GM12891 (cell line): ENCODE measurements at places on chromosomes 5 and 9.

- DNase-seq = no peak
Observed at GRCh38 chr5:112006721-112007120, 249.7 kb upstream of the NREP start.

DNA sequence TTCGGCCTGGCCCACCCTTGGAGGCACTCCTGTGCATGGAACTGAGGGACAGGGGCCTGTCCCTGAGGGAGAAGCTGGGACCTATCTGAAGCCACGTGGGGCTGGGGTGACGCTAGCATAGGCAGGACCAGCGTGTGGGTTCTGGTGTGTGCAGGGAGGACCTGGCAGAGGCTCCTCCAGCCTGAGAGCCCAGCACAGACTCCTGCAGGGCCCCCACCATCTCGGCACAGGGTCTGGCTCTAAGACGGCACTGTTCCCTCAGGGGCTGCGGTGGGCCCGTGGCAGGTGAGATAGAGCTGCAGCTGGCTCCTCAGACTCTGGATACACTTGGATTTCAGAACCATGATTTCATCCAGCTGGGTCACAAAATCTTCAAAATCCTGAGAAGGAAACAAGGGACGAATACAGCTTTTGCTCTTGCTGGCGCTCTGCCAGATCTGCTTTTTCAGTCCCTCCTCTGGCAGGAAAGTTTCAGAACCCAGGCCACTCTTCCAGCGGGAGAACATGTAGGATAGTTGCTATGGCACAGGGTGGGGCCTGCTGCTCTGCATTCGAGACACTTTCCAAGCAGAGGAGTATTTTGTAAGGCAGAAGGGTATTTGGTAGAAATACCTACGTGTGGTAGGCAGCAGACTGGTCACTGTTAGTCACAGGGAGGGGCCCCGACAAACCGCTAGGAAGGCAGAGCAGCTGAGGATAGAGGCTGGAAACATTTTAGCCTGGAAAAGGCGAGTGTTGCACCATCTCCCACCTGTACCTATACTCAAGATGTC, 74.7 kb downstream of the KIF24 start:
- no peak for DNase-seq

- no peak for DNase-seq
Observed at GRCh38 chr9:129584136-129584535, 36.8 kb downstream of the C9orf50 start.

- DNase-seq = no peak
Observed at GRCh38 chr9:80218328-80218727, 646.6 kb downstream of the TLE4 start.

DNA sequence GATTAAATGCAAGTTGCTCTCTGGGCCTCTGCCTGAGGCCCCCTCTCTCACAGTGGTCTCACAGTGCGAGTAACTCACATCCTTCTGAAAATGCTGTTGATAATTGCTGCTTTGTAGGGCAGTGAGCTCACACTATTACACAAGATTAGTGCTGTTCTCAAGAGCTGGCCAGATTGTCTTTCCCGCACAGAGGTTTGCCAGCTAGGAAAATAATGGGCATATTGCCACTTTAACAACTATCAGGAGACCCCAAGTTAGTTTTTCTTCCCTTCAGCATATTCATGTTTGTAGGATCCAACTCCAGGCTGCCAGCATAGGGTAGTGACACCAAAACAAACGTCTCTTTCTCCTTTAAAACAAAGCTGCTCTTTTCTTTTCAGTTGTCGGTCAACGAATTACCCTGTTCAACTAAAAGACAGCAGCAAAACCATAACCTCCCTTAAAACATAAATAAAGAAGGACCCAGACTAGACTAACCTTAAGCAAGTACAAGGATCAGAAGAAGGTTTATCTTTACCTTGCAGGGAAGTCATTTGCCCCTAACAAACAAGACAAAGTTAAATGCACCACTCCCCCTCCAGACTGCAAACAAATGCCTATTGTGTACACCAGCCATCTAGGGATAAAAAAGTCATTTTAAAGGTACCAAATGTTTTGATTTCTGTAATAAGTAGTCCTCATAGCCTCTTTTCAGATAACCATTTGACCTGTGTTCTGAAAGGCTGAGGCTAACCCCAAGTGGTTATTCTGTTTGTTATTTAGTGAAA, 91.4 kb downstream of the VCAN start:
- no peak for DNase-seq

- no peak for DNase-seq
Observed at GRCh38 chr9:120308495-120308894, 271.5 kb downstream of the CDK5RAP2 start.

DNA sequence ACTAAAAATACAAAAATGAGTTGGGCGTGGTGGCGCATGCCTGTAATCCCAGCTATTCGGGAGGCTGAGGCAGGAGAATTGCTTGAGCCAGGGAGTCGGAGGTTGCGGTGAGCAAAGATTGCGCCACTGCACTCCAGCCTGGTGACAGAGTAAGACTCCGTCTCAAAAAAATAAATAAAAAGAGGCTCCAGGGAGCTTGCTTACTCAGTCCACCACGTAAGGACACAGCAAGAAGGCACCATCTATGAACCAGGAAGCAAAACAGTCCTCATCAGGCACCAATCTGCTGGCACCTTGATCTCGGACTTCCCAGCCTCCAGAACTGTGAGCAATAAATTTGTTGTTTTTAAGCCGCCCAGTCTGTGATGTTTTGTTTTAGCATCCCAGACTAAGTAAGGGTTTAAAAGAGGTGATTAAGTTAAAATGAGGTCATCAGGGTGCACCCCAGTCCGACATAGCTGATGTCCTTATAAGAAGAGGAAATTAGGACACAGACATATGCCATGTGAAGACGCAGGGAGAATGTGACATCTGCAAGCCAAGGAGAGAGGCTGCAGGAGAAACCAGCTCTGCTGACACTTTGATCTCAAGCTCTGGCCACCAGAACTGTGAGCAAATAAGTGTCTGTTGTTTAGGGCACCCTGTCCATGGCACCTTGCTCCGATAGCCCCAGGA, 45.9 kb downstream of the C9orf50 start:
- no peak for DNase-seq

- DNase-seq = no peak
Observed at GRCh38 chr9:34983209-34983608, 6.3 kb upstream of the DNAJB5 start.

DNA sequence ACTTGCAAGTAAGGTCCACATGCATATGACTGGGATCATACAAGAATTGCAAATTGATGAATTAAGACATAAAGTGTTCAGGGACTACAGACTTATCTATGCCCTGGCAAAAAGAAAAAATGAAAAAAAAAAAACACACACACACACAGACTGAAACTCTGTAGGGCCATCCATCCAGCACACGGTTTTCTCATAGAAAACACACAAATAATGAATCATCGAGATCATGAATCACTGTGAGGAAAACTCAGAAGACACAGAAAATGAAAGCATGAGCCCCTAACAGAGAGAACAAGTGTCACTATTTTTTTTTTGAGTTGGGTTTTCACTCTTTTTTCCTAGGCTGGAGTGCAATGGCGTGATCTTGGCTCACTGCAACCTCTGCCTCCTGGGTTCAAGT, 185.2 kb downstream of the IRX2 start:
- DNase-seq = no peak

DNA sequence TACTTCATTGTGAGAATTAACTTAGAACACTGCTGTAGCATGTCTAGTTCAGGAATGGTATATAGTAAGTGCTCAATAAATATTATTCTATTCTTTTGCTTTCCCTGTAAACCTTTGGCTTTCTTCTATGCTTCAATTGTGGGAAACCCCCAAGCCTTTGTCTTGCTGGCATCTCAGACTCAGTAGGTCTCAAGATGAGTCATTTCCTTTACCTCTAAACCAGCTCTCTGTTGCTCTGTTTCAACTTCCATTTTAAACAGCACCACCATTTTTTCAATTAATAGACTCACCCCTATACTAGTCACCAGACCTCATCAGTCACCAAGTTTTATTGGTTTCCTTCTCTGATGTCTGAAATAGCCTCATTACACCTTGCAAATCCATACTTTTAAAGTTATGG, 43.5 kb downstream of the DMAC1 start:
- DNase-seq = peak; percentile 7

DNA sequence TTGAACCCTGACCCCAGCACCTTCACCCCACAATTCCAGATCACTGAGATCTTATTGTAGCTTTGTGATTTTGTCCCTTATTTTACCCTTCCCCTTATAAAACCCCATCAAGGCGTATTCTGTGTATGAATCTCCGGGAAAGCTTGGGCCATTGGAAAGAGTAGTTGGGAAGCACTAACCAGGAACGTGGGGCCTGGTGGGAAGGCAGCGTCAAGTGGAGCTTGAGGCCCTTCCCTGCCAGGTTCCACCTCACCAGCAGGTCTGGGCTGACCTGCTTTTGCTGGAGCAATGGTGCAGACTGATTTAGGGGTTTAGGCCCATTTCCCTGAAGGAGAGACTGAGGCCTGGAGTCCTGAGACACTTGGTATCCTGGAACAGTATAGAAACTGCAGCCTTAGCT, 9.3 kb downstream of the PHF2 start:
- DNase-seq = no peak

- no peak for DNase-seq
Observed at GRCh38 chr9:136576269-136576626, 30.4 kb upstream of the NOTCH1 start.
